ENCODE measurements at places on chromosomes 5 and 9. TPM values are rescaled to one million over a fixed set of nuclear protein-coding genes. Genes with fewer than 3 reads are reported as not detected.

C1QTNF3 gene
- 2.1 TPM for total RNA-seq

DMRT3 gene
- not detected for total RNA-seq

RGMB gene
- total RNA-seq: 40.7 TPM

LCP2 gene
- total RNA-seq: 0.37 TPM

NIPAL4 gene
- not detected for total RNA-seq

GM2A gene
- 33.1 TPM for total RNA-seq

CD180 gene
- total RNA-seq: not detected

SPAAR gene
- not detected for total RNA-seq
